ENCODE measurements at places on chromosomes 16 and 17.

DNA sequence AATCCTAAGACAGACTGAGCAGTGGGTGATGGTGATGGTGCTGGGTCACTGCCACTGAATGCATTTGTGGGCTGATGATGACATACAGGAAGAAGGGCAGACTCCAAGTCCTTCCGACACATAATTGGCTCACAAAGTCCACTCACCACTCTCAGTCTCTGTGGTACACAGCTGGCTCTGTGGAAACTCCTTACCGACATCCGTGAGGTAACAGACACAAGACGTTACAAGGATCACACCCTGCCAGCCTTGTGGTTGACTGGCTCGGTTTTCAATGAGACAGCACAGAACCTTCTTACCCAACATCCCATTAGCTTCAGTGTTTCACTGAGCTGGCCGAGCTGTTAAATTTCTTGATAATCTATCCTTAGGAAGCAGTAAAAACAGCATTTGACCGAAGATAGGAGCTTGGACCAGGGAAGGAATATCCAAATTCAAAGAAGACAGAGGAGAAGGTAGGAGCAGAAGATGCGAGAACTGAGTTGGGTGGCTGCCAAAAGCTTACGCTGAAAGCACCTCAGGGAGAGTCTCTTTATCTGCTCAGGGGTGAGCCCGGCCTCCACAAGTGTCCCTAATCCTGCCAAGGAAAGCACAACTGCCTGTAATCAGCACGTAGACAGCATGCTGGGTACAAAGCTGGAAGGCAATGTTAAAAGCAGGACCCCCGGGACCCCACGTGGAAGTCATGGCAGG, 5.5 kb upstream of the MXRA7 start:
- DNase-seq = no peak

DNA sequence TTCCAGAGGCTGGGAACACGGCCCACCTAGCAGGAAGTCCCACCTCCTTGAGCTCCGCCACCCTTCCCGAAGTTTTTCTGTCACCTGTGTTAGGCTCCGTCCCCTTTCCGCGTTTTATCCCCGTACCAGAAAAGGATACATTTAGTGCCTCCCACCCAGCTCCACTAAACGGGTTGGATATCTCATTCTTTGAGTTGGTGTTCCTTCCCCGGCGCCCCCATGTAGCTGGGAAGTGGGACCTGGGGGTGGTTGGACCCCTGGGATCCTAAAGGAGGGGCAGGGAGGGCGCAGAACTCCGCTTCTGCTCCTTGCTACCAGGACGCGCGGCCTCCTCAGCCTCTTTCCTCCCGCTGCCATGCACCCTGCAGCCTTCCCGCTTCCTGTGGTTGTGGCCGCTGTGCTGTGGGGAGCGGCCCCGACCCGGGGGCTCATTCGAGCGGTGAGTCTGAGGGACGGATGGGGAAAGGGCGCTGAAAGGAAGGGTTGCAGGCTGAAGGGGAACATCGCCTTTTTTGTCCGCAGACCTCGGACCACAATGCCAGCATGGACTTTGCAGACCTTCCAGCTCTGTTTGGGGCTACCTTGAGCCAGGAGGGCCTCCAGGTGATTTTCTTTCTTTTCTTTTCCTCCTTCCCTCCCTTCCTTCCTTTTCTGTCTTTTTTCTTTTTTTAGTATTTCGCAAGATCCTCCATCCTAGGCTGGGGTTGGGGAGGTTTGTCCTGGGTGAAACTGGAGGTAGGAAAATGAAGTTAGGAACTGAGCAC, 669 bp downstream of the RNF167 start:
- no peak for DNase-seq

DNA sequence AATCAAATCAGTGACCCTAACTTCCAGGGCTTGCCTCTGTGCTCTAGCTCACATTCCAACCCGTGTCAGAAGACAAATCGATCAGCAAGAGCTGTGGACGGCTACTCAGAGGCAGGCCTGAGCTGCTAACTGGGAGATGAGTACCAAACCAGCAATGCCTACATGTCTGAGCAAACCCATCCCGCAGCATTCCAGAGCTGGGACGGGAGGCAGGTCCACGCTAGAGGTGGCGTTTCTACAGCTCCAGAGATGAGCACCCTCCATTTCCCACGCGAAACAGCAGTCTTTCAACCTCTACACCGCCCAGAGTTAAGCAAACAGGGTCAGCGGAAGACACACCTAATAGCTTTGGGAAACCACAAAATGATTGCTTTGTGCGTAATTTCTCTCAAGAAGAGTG, 6.5 kb downstream of the NXN start:
- DNase-seq = no peak

DNA sequence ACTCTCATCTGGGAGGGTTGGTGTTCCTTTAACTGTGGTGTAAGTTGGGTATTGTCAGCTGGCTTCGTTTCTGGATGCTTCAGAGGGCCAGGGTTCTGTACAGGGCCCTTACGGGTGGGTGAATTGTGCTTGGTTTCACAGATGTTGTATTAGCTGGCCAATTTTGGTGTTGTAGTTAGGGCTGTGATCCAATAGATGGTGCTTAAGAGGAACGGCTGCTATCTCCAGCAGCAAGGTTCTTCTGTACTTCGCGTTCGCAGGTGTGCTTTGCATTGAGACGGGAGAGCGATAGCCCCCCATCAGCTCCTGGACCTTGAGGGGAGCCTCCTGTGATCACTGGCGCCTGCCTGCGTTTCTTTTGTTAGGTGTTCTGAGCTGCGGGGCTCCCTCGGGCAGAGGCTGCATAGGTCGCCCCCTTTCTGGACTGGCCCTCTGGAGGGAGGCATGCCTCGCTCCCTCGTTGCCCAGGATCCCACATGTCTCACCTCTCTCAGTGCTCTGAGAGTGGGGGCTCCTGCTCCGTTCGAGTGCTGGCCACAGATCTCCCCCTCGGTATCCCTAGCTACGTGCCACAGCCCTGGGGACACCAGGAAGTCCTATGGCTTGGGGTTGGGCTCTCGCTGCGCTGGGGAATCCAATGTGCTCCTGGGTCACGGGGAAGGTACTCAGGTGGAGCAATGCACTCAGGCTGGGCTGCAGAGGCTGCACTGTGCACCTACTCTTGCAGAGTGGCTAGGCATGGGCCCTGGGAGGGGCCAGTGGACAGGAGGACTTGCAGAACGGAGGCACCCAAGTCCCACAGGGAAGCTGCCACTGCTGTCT, 837 bp upstream of the PRDM7 start:
- peak; percentile 15 for DNase-seq
